CD4-positive, alpha-beta T cell treated with Interleukin-15 for 4 hours (primary cell): ENCODE measurements at places on chromosomes 2 and 18.

DNA sequence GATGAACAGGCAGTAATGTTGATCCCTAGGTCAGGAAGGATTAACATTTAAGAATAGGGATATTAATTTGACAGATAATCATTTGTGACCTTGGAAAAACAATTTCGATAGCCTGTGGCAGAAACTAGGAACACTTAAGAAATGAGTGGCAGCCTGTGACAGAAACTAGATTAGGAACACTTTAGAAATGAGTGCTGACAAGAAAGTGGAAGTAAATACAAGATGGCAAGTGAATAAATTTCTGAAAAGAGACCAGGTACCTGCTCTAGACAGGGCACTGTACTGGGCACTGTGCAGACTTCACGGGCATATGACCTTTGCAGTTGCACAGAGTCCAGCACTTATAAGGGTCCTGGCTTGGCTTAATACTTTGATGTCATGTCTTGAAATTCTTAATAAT, 5.5 kb upstream of the HNRNPA3 start:
- no peak for DNase-seq

- DNase-seq = no peak
Measured at GRCh38 chr2:3470166-3470651, 49.1 kb downstream of the ADI1 start.

DNA sequence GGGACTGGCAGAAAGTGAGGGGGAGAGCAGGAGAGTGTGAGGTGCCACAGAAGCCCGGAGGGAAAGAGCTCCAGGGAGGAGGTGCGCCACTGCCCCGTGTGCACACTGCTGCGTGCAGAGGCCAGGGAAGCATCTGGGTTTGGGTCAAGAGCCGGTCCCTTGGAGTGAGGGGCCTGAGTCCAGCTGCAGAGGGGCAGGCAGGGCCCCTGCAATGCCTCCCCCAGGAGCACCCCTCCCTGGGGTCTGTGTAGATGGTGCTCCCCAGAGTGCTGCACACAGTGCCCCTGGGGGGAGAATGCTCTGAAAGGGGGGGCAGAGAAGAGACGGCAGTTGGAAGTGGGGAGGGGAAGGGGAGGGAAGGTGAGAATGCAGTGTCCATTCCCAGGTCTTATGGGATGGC, 3.7 kb upstream of the LIMS2 start:
- DNase-seq = no peak

DNA sequence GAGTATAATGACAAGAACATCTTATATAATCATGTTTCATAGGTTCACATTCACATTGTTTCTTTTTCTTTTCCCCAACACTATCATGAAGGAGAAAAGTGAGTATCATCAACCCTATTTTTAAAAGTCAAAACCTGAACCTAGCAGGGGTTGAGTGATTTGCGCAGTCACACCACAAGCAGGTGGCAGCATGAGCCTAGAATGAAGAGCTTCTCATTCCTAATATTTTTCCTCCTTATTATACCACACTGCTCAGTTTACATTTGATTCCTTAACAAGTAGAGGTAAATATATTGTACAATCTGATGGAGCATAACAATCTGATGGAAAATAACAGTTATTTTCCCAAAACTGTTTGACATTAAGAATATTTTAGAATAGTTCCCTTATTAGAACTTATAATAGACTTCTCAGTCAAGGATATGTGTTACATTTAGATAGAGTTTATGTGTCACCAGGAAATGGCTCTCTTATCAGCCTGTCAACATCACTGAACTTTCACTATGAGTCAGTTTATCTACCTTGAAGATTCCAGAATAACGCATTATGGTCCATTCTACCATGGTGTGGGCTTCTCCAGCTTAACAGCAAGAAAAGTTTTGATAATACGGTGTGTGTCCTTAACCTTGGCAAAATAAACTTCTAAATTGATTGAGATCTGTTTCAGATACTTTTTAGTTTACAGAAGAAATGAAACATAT, 119.5 kb downstream of the NEB start:
- peak; percentile 12 for DNase-seq

DNA sequence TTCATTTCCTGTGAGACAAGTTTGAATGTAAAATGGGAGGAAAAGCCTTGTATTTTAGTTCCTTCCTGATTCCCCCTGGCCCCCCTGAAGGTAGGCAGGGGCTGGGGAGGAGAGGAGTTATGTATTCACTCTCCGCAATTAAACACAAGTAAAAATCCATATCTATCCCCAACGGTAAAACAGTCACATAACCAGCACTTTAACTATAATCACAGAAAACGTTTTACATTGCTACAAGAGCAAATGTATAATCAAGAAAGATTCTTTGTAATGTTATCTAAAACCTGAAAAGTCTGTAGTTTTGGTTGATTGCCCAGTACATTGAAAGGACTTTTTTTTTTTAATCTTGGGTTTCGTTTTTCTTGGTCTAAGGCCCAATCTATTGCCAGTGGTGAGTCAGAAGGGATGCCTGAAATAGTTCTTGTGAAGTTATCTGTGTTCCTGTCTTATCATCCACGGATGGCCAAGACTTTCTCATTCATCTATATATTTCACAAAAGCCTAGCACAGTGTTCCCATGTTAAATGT, 34.5 kb upstream of the CCNYL1 start:
- DNase-seq = no peak

GRCh38 chr2:168190590-168191336, 56.6 kb downstream of the STK39 start:
- no peak for DNase-seq

DNA sequence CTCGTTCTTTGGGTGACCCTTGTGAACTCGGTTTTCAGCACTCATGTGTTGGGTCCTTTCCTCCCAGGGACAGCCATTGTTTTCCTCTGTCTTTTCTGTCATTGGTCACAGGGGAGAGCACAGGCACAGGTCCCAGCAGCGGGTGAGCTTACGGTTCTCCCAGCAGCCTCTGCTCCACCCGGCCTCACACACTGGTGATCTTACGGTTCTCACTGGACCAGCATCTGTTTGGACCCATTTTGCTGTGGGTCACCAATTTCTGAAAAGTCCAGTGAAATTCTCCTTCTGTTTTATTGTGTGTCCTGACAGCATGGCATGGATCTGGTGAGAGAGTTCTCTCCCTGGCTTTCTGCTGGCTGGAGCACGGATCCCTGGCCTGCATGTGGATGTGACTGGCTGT, 49.8 kb upstream of the ANKRD62 start:
- no peak for DNase-seq

DNA sequence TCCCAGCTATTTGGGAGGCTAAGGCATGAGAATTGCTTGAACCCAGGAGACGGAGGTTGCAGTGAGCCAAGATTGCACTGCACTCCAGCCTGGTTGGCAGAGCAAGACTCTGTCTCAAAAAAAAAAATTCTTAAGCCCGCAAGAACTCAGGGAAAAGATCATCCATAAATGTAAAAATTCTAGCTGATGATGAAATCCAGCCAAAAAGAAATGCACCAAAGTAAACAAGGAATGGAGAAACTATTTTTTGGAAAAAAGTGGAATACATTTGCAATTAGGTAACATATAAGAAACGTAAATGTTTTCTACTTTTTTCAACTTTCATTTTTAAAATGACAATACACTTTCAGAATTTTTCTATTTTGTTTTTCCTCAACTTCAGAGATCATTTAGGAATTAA, 61.3 kb downstream of the ASXL2 start:
- no peak for DNase-seq

DNA sequence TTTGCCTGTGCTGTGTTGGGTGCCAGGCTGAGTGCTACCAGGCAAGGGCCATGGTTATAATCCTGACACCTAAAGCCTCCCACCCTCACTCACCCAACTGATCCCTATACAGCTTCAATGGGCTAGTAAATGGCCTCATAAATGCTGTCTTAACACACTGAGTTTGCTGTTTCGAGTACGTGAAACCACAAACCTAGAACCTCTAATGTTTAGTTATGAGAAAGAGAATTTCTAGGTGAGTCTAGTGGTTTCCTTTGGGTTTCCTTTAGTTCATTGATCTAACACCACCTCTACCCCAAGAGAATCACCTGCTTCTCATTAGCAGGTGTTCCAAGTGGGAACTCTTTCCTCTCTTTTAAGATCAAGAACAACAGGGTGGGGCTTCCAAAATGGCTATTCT, 172.0 kb downstream of the MC4R start:
- DNase-seq = no peak

- DNase-seq = no peak
Measured at GRCh38 chr18:21851327-21851961, 110.9 kb downstream of the MIB1 start.

GRCh38 chr18:46632401-46633071, 24.5 kb downstream of the LOXHD1 start:
- no peak for DNase-seq

DNA sequence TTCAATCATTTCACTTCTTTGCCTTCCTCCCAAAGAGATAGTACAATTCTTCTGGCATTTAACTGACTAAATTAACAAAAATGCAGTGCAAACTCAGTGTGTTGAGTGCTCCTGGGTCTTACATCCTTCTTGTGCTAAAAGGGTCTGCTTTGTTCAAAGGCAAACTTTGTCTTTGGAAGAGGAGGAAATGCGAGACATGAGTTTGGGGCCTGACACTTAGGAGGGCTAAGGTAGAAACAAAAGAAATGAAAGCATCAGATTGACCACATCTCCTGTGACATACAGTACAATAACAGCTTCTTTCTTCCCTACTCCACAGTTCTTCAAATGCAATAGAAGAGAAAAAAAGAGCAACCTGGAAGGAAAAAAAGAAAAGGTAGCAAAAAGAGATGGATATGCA, 161.7 kb downstream of the CNTNAP5 start:
- DNase-seq = no peak

DNA sequence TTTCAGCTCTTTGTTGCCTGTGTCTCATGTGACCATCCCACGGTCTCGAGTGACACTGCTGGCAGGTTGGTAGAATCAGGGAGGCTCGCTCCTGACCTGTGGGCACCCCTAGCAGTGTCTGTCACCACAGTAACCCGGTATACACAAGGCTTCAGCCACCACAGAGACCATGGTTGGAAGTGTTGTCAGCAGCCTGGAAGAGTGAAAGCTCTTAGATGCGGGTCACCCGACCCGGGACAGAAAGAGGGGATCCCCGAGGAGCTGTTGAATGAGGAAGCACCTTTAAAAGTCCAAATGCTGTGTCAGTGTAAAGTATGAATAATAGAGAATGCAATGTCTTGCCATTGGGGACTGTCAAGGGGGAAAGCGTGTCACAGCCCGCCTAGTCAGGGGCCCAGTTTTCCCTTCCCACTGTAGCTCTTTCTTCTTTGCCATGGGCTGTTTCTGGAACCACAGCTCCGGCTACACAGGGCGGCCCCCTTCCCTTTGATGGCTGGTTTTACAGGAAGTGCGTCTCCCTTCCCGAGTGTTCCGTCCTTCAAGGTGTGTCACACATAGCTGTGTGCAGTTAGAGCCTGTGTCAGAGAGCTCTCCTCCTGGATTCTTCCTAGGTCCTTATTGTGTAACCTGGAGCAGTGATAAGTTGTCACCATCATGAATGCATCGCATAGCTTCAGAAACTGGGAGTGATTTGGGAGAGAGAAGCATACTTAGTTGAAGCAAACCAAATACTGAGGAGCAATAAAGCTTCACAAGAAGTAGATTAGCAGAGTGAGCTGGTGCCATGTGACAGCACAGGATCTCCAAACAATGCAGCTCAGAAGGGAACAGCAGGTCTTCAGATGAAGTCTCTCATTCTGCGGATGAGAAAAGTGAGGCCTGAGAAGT, 81.4 kb downstream of the MTCL1 start:
- no peak for DNase-seq

- no peak for DNase-seq
Measured at GRCh38 chr18:12783524-12783923, 80.7 kb downstream of the PSMG2 start.

DNA sequence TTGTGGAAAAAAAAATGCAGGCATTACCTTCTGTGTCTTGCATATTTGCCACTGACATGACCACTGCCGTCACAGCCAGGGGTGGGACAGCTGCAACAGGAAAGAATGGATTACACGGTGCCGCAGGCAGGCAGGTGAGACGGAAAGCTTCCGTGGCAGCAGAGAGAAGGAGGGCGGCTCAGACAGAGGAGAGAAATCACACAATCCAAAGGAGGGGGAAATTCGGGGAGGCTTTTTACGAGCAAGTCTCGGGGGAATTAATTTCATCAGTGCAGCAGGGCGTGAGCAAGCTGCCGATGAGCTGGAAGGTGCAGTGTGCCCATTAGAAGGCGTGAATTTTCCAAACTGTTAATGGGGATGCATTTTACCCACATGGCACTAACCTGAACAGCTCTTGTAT, 234.8 kb upstream of the PXDN start:
- DNase-seq = no peak

- DNase-seq = no peak
Measured at GRCh38 chr2:45218931-45219339, 209.7 kb upstream of the SIX2 start.

GRCh38 chr18:23203891-23204432, 68.7 kb downstream of the CABLES1 start:
- no peak for DNase-seq

DNA sequence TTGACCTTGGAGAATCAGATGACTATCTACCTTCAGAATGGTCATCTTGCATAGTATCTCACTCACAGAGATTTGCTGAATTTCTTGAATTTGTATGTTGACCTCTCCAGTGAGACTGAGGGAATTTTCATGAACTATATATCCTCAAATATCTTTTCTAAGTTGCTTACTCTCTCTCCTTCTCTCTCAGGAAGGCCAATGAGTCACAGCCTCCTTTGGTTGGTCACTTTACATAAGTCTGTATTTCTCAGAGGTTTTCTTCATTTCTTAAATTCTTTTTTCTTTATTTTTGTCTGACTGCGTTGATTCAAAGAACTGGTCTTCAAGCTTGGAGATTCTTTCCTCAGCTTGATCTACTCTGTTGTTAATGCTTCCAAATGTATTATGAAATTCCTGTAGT, 51.7 kb downstream of the VIT start:
- no peak for DNase-seq

DNA sequence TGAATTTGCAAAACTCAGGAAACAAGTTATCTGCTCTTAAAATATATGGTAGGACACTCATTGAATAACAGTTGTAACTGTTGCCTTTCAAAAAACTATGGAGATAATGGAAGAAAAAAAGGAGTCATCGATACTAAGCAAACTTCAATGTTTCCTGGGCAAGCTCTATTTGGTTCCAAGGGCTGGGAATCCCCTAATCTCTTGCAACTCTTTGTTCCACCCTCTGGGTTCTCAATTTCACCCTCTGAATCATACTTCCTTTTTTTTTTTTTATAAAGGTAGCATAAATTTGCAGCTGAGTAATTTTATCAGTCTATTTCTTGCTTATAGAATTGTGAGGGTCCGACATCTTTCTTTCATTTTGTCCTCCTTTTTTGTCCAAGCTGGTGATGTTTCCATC, 36.7 kb downstream of the SLC9A4 start:
- no peak for DNase-seq

GRCh38 chr2:207235621-207236020, 69.9 kb upstream of the KLF7 start:
- DNase-seq = no peak

DNA sequence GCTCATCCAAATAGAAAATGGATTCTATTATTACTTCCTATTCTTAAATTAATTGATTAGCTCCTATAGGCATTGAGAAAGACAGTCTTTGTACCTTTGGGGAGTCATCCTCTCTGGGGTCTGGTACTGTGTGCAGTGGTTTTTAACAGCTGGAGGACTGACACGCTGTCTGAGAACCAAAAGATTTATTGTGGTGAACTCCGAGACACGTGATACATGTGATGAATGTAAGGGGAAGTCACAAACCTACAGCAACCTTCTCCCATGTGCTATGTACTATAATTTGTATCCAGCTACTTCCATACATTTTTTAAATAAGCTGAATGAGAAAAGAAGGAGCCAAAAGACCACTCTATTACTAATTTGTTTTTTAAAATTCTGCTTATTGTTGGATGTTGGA, 133.7 kb downstream of the GALNT3 start:
- DNase-seq = no peak
